ENCODE measurements at places on chromosomes 2 and 18.

- no peak overlapping the region for H3K27ac ChIP-seq
- no peaks in the 10 kb centered on the region for H3K4me1 ChIP-seq
- no peak for DNase-seq
Measured at GRCh38 chr2:58387701-58388100, 146.6 kb upstream of the FANCL start.

- H3K27me3 ChIP-seq = no peaks in the 10 kb centered on the region
- no peak overlapping the region for H3K4me3 ChIP-seq
- H3K36me3 ChIP-seq = no peaks in the 10 kb centered on the region
- no peak for DNase-seq
Measured at GRCh38 chr2:166487171-166487570, 6.9 kb downstream of the SCN7A start.

- no peaks in the 10 kb centered on the region for H3K36me3 ChIP-seq
- DNase-seq = no peak
- H3K27me3 ChIP-seq = no peaks in the 10 kb centered on the region
- H3K4me1 ChIP-seq = peaks cover 6% of the 10 kb centered on the region
Measured at GRCh38 chr18:70355620-70356385, 67.0 kb downstream of the SOCS6 start.

DNA sequence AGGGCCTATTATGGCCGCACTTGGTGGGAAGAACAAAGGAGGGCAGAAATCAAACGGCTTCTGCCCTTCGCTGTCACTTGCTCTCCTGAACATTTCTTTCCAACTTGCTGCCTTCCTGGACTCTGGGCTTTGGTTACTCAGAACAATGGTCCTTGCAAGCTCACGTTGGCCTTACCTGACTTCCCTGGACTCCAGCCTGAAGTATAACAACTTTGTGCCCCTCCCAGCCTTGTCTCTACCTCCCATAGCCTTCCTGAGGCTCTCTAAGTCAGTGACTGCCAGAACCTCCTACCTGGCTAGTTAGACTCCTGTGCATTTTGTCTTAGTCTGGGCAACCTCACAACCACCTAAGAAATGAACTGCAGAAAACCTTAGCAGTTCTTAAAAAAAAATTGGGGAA, 30.2 kb upstream of the ITPRID2 start:
- H3K4me3 ChIP-seq = no peak overlapping the region
- H3K4me1 ChIP-seq = peaks cover 12% of the 10 kb centered on the region
- no peak overlapping the region for H3K27ac ChIP-seq
- no peak for DNase-seq
- no peaks in the 10 kb centered on the region for H3K36me3 ChIP-seq

DNA sequence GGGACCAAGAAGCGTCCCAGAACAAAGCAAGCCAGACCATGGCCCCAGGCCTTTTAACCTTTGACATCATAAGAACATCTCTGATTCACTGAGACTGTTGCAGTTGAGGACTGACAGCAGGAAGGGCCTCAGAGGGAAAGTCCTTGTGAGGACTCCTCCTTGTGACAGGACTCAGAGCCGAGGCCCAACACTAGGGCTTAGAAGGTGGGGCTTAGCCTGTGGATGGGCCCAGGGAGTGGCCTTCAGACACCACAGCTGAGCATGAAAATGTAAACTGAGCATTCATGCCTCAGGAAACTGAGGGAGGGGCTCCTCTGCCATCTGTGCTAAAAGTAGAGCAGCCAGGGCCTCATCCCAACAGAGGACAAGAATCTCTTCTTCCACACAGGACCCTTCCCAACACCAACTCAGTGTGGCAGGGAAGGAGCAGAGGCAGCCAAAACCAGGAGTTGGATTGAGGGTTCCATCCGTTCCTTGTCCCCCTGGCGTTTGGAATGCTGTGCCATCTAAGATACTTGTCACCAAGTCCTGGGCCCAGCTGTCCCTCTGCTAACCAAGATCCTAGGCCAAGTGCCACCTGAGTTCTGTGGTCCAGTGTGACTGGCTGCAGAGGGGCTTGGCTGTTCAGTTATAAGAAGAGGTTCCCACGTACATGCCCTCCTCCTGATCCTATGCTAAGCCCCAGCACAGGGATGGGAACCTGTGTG, 37.5 kb upstream of the CAB39 start:
- no peaks in the 10 kb centered on the region for H3K36me3 ChIP-seq
- no peak for DNase-seq
- H3K27me3 ChIP-seq = no peaks in the 10 kb centered on the region
- no peak overlapping the region for H3K4me3 ChIP-seq
- no peaks in the 10 kb centered on the region for H3K4me1 ChIP-seq

GRCh38 chr2:189022492-189022891, 48.3 kb downstream of the COL3A1 start:
- no peak for DNase-seq
- H3K4me3 ChIP-seq = no peak overlapping the region
- peak overlapping the region; percentile 42 for H3K27ac ChIP-seq
- peaks cover 11% of the 10 kb centered on the region for H3K4me1 ChIP-seq

- H3K27me3 ChIP-seq = no peaks in the 10 kb centered on the region
- no peak overlapping the region for H3K27ac ChIP-seq
- no peak for DNase-seq
- no peaks in the 10 kb centered on the region for H3K4me1 ChIP-seq
Measured at GRCh38 chr2:229057976-229058553, 213.0 kb downstream of the PID1 start.

DNA sequence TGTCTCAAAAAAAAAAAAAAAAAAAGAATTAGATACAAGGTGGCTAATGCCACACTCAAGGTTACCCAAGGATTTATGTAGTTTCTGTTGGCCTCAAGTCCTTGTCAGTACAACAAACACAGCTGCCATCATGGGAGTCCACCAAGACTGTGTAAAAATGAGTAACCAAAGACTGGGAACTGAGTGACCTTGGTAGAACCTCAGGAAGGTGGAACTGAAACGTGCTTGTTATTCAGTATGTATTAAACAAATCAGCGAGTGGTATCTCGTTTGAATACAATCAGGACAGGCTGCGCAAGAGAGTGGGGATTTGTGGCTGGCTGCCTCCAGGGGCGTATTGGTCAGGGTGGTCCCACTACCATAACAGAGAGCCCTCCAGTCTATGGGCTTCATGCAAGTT, 1.6 kb upstream of the SFTPB start:
- H3K27ac ChIP-seq = no peak overlapping the region
- H3K4me3 ChIP-seq = no peak overlapping the region
- no peak for DNase-seq
- H3K36me3 ChIP-seq = no peaks in the 10 kb centered on the region
- no peaks in the 10 kb centered on the region for H3K4me1 ChIP-seq

GRCh38 chr2:55302241-55302640, 33.2 kb upstream of the MTIF2 start:
- H3K36me3 ChIP-seq = no peaks in the 10 kb centered on the region
- DNase-seq = no peak

DNA sequence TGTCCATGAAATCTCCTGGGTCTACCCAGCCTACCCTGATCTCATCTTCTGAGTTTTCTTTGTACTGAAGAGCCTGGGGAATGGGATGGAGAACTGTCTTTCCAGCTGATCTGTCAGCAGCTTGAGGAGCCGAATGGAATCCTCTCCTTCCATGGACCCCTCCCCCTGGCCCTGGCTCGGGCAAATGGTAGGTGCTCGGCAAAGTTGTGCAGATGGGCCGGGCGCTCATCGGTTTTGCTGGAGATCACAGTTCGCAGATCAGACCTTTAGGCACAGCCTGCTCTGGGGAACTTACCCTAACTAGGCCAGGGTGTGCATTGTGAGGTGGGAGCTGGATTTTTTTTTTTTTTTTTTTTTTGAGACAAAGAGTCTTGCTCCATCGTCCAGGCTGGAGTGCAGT, 40.4 kb downstream of the LCT start:
- no peak overlapping the region for H3K27ac ChIP-seq
- no peak for DNase-seq
- no peaks in the 10 kb centered on the region for H3K27me3 ChIP-seq
- H3K4me3 ChIP-seq = no peak overlapping the region
- H3K36me3 ChIP-seq = no peaks in the 10 kb centered on the region
- no peaks in the 10 kb centered on the region for H3K4me1 ChIP-seq

GRCh38 chr18:76389716-76390115, 105.3 kb downstream of the ZNF516 start:
- DNase-seq = no peak
- no peak overlapping the region for H3K4me3 ChIP-seq
- H3K27me3 ChIP-seq = no peaks in the 10 kb centered on the region

GRCh38 chr2:99373144-99373543, 36.0 kb downstream of the EIF5B start:
- no peaks in the 10 kb centered on the region for H3K27me3 ChIP-seq
- no peak overlapping the region for H3K27ac ChIP-seq
- no peak for DNase-seq
- H3K36me3 ChIP-seq = peaks cover 5% of the 10 kb centered on the region
- no peaks in the 10 kb centered on the region for H3K4me1 ChIP-seq
- no peak overlapping the region for H3K4me3 ChIP-seq

- H3K4me3 ChIP-seq = no peak overlapping the region
- H3K36me3 ChIP-seq = no peaks in the 10 kb centered on the region
- H3K27me3 ChIP-seq = no peaks in the 10 kb centered on the region
- DNase-seq = no peak
Measured at GRCh38 chr2:199219551-199219950, 238.2 kb downstream of the SATB2 start.
